ENCODE measurements at places on chromosomes 6 and 20.

DNA sequence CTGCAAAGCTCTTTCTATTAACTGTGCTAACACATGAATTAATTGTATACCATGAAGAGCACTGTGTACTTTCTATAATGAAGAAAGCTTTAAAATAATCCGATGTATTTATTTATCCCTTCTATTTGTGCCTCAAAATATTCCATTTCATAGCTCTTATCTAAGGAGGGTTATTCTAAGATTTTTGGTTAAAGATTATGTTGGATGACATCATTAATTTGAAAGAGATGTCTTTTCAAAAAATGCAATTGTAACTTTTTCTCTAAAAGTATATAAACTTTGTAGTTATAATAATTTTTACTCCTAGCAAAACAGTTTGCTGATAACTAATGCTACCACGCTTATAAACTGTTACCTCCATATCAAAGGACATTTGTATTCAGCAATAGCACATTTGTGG is 192.4 kb upstream of the HSF2 start:
- DNase-seq, result no peak

DNA sequence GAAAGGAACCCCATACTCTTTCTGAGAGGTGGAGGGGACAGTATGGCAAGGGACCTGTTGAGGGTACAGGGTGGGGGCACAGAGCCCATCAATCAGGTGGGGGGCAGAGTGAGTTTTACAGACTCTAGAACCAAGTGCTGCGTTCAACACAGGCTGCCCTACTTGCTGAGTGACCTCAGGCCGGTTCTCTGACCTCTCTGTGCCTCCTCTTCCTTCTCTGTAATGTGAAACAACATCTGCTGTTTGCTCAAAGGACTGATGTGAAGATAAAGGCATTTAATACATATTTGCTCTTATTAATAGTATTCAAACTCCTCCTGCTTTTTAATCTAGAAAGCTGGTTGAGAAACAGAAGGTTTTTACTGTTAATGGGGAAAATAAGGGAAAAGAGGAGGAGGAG is 25.9 kb upstream of the APMAP start:
- no peak for DNase-seq

GRCh38 chr6:47788498-47788884 is 6.7 kb downstream of the OPN5 start:
- DNase-seq, result no peak

DNA sequence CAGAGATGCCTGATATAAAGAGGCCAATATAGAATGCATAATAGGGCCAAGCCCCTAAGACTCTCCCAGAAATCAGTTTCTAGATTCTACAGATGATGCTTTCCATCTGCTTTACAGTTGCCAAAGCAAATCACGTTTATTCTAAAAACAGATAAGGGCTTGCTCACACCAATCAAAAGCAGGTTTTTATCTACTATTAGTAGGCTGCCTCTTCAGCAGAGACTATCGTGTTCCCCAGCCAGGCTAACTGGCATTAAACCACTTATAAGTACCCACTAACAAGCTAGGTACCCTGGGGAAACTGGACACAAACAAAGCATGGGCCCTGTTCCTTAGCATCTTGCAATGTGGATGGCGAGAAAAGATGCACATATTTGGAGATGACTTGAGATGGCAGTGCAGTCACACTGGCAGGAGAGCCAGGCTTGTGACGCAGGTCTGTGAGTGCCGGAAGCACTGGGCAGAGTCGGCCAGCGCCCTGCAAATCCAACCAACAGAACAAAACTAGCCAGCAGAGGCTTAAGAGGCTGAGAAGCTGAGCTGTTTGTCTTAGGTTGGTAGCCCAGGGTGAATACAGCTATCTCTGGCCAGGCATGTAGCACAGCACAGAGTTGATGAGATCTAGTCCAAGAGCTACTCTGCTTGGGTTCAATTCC is 73.4 kb downstream of the GFOD1 start:
- peak; percentile 42 for DNase-seq

- no peak for DNase-seq
Observed at GRCh38 chr6:57313711-57314471, 3.5 kb upstream of the PRIM2 start.

DNA sequence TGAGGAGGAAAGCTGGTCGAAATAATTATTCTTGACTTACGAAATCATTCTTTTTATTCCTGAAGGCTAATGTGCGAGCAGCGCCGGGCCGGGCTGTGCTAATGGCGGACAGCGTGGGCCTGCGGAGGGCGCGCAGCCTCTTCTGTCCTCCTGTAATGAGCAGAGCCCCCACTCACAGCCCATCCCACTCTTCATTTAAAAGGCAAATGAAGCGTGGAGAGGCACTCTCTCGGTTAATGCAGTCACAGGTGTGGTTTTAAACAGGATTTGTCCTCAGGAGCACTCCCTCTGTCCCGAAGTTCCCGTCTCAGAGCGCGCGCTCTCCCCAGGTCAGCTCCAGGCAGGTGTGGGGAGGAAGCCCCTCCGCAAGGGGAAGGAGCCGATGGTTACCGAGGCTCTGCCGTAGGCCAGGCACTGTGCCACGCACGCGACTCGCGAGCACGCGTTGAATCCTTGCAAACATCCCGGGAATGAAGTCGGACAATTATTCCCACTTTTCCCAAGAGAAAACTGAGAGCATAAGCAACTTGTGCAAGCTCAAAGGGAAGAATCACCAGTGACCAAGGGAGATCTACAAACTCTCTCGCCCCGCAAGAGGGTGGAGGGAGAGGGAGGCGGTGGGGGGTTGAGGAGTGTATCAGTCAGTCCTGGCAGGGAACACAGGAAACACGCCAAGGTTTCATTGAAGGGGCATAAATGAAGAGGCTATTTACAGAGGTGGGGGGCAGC is 35.5 kb upstream of the ZFAND3 start:
- peak; percentile 32 for DNase-seq

- DNase-seq, result no peak
Observed at GRCh38 chr20:23946206-23946605, 42.4 kb downstream of the GGTLC1 start.

- no peak for DNase-seq
Observed at GRCh38 chr6:143697076-143697800, 19.5 kb downstream of the PHACTR2 start.

DNA sequence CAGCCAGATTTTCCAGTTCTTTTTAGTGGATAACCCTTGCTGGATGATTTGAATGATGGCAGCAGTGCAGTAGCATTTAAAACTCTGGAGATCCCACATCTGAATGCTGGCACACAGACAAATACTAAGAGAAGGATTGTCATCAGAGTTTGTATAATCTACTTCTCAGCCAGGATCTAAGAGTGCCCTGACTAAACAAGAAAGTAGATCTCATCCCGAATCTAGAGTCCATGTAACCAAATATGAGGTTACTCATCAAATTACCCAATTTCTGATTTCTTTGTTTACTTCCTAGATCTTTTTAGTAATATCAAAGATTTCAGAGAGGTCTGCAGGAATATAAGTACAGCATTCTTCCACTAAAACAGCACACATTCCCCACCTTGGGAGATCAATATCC is 7.8 kb downstream of the TMC2 start:
- DNase-seq, result no peak

DNA sequence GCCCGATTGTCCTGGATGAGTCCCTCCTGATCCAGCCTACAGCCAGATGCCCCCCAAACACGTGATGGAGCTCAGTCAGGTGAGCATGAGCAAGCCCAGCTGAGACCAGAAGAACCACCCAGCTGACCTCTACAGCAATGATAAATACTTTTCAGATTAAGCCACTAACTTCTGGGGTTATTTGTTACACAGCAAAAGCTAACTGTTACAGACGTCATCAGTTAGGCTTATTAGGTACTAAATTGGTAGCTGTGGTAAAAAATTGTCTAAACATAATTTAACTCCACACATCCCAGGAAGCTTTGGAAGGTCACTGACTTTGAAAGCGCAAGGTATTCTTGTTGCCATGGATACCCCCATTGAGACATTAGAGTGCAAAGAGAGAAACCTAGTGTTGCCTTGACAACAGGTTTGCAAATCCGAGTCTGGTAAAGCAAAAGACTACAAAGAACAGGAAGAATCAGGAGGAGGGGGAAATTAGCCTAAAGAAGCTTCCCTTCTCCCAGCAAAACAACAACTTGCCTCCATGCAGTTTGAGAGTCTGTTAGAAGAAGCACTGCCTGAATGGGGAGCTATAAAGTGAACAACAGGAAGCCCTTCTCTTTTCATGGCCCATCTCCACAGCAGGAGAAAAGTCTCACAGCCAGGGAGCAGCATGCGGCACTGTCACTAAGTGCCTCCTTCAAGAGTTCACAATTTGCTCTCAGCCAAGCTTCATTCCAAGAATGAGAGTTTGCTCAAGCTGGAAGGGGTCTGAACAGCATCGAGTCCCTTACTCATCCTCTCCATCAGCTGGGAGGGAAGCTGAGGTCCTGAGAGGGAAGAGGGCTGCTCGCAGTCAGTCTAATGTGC is 41.7 kb upstream of the ZNF831 start:
- DNase-seq, result no peak

- no peak for DNase-seq
Observed at GRCh38 chr20:16243470-16243869, 329.8 kb downstream of the KIF16B start.

DNA sequence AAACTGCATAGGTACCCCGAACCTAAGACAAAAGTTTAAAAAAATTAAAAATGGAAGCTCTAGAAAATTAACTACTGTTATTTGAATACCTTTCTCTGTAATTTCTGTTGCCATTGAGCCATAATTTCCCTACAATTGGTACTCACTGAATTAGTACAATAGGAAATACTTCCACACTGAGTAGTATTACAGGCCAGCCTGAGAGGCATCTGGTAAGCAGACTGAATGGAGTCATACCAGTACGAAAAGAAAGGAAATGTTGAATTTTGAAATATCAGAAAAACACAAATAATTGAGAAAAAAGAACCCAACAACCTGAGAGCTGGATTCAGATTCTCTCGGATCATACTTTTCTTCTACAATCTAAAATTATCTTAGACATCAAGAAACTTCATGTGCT is 791.3 kb downstream of the TENT5A start:
- DNase-seq, result no peak

DNA sequence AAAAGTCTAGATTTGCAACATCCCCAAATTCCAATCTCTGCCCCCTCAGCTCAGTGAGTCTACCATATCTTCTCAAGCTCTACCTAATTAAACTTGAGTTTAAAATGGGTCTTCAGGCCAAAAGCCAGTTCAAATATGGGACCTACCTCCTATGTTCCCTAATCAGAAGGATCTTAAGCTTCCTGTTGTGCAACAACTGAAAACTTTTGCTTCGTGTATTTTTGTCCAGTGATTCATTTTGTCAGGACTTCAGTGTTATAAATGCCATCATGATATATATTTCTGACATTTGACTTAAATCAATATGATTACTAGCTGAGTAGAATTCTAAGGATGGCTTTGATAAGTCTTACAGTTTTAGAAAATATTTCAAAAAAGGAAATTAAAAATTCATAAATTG is 622.6 kb upstream of the PTCHD4 start:
- no peak for DNase-seq

DNA sequence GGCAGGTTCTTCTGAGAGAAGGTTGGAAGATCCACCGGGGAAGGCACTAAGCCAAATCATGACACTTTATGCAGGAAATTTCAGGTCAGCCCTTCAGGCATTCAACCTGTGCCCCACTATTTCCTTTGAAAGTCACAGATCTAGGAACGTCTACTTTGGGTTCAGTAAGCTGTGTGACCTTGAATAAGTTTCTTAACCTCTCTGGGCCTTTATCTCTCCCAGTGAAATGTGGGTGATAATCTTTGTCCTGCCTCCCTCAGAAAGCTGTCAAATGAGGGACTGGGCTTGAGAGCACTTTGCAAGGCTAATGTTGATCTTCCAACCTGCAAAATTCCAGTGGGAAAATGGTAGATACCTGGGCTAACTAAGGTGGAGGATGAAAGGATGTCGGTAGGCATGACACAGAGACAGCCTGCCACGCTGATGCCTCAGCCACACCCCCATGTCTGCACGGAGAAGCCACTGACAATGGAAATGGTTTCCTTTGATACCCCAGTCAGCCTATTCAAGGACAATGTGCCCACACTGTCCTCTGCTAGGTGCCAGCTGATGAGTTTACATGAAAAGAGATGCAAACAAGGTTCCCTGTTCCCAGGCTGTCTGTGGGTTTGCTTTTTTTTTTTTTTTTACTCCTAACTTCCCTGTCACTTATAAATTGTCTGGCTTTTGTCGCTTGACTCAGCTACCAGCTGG is 9.3 kb downstream of the BNIP5 start:
- DNase-seq, result no peak

GRCh38 chr20:3777381-3777715 is 3.9 kb downstream of the SPEF1 start:
- no peak for DNase-seq

GRCh38 chr20:37914672-37915433 is 11.9 kb downstream of the VSTM2L start:
- DNase-seq, result peak; percentile 20

DNA sequence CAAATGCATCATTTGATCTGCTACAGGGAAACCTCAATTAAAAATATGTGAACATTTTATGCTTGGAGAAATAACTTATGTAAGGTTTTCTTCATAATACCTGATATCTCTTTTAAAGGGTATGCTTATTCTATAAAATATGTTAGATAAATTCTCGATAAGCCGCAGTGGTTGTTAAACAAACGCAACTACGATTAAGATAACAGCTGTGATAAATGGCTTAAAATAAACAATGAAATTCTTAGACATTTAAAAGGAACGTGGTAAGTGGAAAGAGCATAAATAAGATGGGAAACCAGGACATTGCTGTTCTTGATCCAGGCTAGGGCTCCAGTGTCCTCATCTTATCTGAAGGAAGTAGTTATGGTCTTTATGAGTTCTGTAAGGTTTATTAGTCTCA is 415.9 kb downstream of the CD83 start:
- DNase-seq, result no peak

GRCh38 chr6:42454428-42454791 is 2.7 kb upstream of the TRERF1 start:
- DNase-seq, result no peak

DNA sequence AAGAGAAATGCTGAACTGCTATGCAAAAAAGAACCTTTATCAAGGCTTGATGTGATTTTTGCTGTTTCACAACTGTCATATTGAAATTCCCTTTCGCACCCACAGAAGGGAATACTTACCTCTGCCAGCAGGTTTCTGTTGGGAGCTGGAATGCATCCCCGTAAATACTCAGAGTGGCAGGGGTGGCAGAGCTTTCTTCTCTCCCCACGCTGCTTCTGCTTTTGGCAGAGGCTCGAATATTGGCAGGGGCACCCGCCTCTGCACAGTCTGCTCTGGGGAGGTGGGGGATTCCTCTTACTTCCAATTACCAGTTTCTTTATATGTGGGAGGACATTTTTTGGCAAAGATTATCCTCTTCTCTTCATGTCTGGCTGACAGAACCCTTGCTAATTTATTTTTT is 28.4 kb downstream of the TMEM200A start:
- no peak for DNase-seq

GRCh38 chr20:39993742-39994141 is 695.3 kb downstream of the MAFB start:
- DNase-seq, result no peak

DNA sequence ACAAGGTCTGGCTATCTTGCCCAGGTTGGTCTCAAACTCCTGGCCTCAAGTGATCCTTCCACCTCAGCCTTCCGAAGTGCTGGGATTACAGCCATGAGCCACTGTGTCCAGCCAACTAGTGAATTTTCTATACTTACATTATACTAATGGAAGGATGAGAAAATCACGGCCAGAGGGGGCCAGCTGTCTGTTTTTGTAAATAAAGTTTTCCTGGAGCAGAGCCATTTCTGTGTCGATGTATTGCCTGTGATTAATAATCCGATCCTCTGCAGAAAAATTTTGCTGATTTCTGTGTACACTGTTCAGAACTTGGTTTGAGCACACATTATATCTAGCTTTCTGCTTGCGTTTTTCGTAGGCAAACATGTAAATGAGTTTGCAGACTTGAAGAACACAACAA is 28.8 kb downstream of the PTPRT start:
- no peak for DNase-seq

Data from activated CD4-positive, alpha-beta T cell treated with anti-CD3 and anti-CD28 coated beads for 48 hours (primary cell).